ENCODE measurements at places on chromosomes 16 and 17.

DNA sequence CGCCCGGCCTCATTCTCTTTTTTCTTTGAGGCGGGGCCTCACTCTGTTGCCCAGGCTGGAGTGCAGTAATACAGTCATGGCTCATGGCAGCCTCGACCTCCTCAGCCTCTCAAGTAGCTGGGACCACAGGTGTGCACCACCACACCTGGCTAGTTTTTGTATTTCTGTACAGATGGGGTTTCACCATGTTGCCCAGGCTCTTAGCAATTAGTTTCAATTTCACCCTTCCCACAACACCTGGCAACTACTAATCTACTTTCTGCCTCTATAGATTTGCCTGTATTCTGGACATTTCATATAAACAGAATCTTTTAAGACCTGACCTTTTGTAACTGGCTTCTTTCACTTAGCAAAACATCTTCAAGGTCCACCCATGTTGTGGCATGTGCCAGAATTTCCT is 8.0 kb upstream of the NT5M start:
- DNase-seq: no peak

GRCh38 chr17:34364751-34365150 is 1.7 kb upstream of the CCL1 start:
- DNase-seq: no peak

DNA sequence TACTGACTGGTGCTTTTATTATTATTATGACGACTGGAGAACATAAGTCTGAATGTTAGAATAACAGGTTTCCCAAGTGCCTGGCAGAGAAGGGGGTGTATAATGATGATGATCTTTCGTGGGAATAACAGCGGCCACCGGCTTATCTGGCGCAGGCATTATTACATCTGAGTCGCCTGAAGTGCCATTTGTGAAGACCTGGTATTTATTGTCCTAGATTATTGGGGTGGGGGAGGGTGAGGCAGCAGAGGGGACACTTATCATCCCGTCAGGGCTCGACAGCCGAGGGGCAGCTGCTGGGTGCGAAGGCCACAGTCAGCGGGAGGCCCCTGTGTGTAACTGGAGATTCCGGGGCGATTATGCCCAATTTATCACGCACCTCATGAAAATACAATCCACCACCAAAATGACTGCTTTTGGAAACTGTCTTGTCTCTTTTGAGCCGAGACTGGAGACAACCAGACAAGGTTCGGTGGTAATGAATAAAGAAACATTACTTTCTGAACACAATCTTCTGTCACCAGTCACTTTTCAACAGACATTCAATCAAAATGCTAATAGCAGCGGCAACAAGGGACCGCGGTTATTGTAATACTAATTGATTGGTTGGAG is 199.3 kb downstream of the CCDC182 start:
- DNase-seq: peak; percentile 62

GRCh38 chr16:78552106-78552675 is 452.7 kb downstream of the WWOX start:
- peak; percentile 45 for DNase-seq

GRCh38 chr17:50055426-50056216 is at the start of gene ITGA3:
TSS of gene ITGA3 (plus strand) at chr17:50056110. CDS start at chr17:50056440, 330 bp downstream.
- peak; percentile 48 for DNase-seq

DNA sequence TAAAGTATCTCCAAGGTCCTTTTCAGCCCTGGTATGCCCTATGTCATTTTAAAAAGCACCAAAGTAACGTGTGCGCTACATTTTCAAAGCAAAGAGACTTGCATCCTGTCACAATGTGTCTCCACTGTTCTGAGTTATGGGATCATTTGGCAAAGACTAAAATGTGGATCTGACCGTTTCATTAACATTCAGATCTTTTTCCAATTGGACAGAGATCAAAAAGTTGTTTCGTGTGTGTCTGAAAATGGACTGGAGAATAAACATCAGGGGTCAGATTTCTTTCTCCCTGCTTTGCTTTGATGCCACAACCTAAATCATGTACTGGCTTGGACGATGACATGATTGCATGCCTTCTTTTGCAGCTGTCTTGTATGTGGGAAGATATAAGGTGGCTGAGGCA is 136.0 kb upstream of the NOG start:
- no peak for DNase-seq

GRCh38 chr16:24999856-25000461 is 15.2 kb downstream of the ARHGAP17 start:
- no peak for DNase-seq

- DNase-seq: peak; percentile 88
Measured at GRCh38 chr16:68538880-68539701, at the start of gene ZFP90. TSS of gene ZFP90 (plus strand) at chr16:68539291. CDS start at chr16:68539793, 502 bp downstream.

GRCh38 chr17:20706751-20707373 is 127.3 kb downstream of the CDRT15L2 start:
- DNase-seq: no peak

DNA sequence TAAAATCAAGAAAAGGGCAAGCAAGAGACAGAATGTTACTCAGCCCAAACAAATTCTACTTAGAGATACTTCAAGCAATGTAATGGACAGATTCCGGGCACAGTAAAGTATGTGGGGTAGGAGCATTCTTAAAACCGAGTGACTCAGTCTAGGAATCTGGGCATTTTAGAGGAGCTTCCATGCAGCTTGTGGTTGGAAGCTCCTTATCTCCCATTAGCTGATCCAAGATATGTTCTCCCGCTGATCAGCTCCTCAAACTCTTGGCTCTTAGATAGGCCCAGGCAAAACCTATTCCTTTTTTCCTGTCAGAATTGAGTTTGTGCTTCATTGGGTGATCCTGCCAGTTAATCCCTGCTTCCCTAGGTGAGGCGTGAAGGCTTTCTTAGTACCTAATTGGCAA is 303.3 kb downstream of the CEP112 start:
- DNase-seq: no peak

DNA sequence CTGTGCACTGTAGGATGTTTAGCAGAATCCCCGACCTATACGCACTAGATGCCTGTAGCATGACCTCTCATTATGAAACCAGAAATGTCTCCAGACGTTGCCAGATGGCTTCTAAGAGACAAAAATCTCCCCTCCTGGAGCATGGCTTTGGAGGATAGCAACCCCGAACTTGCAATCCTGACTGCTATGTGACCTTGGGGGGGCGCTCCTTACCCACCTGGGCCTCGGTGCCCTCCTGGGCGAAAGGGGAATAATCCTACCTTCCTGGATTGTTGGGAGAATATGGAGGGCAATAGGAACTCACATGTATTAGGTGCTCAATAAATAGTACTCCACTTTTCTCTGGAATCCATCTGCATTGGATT is 8.1 kb downstream of the MRM1 start:
- no peak for DNase-seq

- DNase-seq: no peak
Measured at GRCh38 chr17:72772331-72772821, 320.1 kb downstream of the SLC39A11 start.

DNA sequence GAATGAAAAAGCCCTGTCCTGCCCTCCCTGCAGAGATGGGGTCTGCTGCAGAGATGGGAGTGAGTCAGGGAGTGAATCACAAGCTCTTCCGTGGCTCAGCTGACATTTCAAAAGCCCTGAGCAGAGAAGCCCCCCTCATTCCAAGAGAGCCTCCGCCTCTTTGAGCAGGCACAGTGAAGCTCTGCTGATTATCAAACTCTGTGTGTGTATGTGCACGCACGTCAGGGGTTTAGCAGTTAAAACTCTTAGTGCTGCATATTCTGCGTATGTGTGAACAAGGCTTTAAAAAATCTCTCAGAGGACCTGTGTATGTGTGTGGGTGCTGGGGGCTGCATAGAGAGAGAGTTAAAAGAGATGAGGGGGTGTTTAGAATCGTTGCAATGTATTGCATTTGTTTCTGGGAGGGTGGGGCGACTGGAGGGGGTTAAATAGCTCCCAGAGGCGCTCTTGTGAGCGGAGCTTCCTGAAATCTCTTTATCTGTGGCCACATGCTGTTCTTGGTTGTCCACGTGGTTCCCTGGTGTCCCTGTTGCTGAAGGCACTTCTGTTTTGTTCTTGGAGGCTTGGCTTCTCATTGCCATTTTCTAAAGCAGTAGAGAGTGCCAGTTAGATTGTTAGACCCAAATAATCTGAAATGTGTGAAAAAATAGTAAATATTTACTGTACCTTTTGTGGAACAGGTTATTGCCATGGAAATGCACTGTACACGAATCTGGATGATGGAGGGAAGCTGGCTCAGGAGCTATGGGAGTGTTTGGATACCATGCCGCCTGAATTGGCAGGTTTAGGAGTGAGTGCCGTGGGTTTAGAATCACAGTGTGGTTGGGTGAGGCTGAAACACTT is 116.6 kb downstream of the PRKCB start:
- peak; percentile 17 for DNase-seq

DNA sequence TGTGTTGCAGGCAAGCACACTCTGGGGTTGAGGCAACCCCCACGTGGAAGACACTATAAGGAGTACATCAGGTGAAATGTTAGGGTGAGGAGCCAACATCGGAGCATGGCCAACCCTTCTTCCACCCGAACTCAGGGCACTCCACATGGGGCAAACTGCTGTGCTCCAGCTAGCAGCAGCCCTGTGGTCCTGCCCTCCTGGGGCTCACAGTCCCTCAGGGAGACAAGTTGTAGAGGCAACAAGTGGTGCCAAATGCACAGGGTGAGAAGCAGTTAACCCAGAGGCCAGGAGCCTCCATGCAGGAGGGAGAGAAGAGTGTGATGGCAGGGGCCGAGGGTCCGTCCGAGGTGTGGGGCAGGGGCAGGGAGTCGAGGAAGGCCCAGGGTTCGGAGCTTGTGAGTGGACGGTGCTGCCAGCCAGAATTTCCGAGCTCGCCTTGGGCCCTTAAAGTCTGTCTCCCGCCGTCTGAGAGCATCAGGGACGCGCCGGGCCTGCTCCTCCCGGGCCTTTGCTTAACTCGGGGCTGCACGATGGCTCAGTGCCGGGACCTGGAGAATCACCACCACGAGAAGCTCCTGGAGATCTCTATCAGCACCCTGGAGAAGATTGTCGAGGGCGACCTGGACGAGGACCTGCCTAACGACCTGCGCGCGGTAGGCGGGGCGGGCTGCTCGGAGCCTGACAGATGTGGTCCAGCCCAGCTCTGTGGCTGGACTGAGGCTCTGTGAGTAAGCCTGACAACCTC is 32.3 kb downstream of the ATPAF2 start:
- no peak for DNase-seq

- no peak for DNase-seq
Measured at GRCh38 chr17:63533433-63534077, 10.4 kb downstream of the KCNH6 start.

DNA sequence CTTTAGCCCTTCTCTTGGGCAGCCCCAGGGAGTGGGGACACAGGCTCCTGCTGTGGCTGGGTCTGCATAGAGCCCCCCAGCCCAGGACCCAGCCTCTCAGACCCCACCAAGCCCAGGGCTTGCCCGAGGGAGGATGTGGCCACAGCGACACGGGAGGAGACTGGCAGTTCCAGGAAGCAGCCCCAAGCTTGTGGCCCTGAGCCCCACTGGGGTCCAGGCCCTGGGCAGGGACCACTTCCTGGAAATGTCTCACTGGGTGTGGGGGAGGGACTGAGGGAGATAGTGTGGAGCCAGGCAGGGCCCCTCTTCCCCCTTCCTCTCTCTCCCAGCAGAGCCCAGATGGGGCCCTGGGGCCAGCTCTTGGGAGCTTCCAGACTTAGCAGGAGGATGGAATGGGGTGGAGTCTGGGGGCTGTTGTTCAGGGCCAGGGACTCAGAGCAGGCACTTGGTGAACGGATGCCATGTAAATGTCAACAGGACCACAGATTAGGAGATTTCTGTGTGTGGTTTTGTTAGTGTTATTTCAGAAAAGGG is 35.3 kb downstream of the ADGRG5 start:
- no peak for DNase-seq

- no peak for DNase-seq
Measured at GRCh38 chr16:89009343-89010209, 32.6 kb upstream of the CBFA2T3 start.

DNA sequence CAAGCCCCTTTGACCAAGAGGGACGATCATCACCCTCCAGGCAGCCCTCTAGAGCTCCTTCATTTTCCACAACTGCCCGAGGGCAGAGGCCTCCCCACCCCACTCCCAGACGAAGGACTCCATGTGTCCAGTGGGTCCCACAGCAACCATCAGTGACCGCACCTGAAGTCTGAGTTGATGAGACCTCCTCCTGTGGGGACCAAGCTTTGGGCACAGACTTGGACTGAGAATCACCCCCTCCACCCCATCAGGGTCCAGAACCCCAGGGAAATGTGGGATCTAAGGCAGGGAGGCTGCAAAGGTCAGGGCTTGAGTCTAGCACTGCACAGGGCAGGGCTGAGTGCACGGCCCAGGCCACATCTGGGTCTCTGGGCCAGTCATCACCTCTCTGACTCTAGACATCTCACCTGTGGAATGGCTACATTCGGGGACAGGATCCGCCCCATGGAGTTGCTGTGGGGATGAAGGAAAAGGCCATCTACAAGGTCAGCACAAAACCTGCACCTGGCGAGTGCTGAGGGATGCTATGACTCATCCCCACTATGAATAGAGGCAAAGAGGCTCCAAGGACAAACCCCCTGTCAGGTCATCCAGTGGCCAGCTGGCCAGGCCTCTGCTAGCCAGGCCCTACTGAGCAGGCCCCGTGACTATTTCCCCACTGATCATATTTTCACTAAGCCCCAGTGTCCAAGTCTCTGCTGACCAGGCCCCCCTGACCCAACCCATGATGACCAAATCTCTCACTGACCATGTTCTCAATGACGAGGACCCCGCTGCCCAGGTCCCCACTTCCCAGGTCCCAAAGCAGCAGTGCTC is 38.4 kb downstream of the TNFRSF13B start:
- no peak for DNase-seq

DNA sequence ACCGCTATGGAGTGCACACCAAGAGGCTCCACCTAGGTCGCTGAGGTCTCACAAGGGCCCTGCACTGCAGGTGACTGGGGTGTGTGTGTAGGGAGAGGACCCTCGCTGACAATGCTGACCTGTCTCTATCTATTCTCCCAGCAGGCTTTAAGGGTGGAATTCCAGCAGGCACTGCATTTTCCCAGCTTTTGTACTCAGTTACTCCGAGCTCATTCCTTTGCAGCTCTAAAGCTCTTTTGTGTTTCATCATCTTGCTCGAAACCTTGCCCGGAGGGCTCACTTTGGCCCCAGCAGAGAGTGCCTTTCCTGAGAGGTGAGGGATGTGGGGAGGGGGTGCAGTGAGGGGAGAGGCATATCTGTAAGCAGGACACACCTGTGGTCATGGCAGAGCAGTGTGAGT is 39.3 kb downstream of the SMPD3 start:
- DNase-seq: no peak

GRCh38 chr17:17682737-17683680 is 1.8 kb downstream of the RAI1 start:
- peak; percentile 16 for DNase-seq

GRCh38 chr17:78534492-78535272 is 42.5 kb downstream of the DNAH17 start:
- DNase-seq: no peak

Measured in NCI-H1092 (cell line).